ENCODE measurements at places on chromosomes 2 and 18.
A peak's percentile ranks its signal among the peaks of the same experiment; 100 is the strongest.

DNA sequence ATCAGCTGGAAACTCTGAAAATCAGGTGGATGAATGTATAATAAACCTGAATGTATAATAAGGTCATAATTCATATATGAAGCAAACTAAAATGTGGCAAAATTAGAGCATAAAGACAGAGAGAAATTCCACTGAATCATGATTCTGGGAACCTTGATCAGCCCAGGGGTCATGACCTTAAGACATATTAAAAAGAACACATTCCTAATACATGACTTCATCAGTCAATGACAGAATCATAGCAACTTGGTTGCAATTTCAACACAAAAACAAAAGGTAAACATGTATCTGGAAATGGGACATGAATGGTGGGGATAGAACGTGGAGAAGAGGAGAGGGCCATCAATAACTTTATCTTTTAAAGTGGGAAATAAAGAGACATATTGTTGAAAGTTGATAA, 17.6 kb downstream of the AFF3 start:
- no peak for DNase-seq

DNA sequence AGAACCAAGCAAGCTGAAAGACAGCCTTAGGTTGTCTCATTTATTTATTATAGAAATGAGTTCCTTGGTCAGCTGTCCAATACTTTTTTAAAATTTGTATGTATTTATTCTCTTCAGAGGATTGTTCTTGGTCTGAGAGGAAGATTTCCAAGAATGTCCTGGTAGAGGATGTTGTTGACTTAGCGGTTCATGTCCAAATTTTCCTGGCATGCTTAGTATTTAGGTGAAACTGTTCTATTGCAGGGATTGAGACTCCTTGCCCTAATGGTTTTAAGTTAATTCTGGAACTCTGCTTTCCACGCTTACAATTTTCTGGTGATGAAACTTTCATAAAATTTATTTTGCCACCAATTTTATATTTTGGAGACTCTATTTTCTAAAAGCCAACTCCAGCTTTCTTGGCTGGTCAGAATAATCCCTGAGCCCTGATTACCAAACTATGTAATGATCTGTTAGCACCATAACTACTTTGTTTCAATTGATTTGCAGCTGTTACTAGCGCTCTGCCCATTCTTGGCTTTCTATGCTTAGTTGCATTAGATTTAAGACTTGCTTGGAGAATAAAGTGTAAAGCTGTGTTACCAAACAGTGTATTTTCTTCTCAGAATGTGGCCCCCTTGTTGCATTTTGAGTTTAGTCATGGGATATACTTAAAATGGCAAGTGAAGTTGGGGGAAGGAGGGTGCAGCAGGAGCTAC, 1868.8 kb upstream of the CELF4 start:
- no peak for DNase-seq

DNA sequence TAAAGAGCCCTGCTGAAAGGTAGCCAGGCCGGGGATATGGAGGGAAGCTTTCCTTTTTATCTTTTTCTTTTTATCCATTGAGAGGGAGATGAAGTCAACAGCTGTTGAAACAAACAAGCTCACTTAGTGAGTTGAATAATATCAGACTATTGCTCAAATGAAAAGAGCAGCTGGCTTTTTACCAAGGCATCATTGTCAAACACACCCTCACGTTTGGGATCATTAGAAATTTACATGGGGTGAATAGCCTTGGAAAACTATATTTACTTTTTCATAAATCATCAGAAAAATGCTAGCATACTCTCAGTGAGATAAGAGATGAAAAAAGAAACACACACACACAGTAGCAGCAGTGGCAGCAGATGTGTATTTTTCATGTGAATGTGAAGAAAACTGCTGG, 71.5 kb upstream of the HNMT start:
- no peak for DNase-seq

DNA sequence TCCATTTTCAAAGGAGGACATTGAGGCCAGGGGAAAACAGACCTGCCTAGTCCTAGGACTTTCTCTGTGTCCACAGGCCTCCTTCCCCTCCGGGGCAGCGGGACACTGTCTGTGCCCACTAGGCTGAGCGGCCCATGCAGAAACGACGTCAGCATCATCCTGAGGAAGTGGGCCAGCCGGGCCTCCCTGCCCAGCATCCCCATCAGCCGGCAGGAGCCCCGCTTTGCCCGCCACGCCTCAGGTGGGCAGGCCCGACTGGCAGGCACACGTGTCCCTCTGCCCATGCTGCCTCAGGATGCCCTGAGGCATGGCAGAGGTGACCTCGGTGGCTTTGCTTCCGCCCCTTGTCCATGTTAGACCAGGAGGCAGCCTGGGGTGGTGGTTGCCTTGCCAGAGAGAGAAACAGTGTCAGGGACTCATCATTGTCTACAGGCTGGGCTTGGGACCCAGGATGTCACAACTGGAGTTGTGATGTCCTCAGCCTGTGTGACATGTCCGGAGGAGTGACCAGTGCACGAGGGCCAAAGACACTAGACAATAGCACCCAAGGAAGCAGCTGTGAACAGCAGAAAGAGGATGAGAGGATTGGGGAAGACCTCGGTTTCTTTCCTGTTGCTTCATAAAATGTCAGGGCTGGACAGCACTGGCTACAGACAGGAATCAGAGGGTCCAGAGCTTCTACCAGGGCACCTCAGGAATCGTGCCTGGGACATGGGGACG, 36.8 kb downstream of the TOGARAM2 start:
- no peak for DNase-seq

- no peak for DNase-seq
Observed at GRCh38 chr2:150630587-150631235, 143.2 kb upstream of the RND3 start.

DNA sequence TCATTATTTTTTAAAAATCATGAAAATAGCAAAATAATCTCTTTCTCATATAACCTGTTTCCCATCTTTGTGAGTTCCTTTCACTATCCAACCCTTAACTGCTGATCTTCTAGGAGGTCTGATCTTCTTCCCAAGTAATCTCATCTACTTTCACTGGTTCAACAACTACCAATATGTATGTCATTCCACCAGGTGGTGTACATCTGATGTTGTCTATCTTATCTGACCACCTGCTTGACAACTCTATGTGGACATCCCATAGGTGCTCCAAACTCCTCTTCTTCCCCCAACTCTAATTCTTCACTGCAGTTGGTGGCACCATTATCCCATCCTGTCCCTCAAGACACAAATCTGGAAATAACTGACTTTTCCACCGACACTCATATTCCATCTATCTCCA, 62.5 kb downstream of the FAM228A start:
- no peak for DNase-seq

- DNase-seq, result no peak
Observed at GRCh38 chr18:4040391-4041092, 414.6 kb downstream of the DLGAP1 start.

- no peak for DNase-seq
Observed at GRCh38 chr2:3476321-3476984, 42.9 kb downstream of the ADI1 start.

DNA sequence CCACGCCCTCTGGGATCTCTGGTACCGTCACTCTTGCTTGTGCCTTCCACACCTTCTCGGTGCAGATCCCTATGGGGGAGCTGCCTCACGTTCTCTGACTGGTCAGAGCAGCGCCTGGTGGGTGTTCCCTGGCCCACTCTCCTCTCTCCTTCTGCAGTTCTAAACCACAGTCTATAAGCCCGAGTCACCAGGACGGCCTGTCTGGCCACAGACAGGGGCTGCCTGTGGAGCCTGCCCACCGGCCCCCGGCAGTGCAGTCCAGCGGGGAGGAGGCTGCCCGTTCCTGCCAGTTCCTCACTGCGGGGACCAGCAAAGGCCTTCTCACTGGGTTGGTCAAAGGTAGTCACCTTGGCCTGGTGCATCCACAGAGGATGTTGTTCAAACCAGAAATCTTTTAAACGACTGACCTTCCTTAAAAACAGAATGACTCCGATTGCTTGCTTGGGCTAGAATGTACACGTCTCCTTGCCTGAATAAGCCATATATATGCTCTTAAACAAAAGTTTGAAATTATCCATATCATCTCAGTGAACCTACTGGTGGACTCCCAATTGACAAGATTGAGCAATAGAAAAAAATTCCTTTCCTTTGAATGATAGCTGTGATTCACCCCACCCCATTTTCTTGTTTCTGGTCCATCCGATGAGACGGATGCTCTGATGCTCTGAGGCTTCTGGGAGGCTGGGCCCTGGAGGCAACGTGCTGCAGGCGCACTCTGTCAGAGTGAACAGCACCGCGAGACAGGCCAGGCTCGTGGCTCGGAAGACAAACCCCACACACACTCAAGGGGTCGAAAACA, 61.2 kb downstream of the RALBP1 start:
- no peak for DNase-seq

GRCh38 chr18:50340078-50340477, 34.8 kb upstream of the SKA1 start:
- DNase-seq, result no peak

- DNase-seq, result peak; percentile 74
Observed at GRCh38 chr2:9693196-9693491, 62.3 kb upstream of the YWHAQ start.

- DNase-seq, result no peak
Observed at GRCh38 chr2:215607766-215608165, 171.9 kb upstream of the FN1 start.

GRCh38 chr2:43622931-43623451, 14.1 kb upstream of the PLEKHH2 start:
- DNase-seq, result no peak

DNA sequence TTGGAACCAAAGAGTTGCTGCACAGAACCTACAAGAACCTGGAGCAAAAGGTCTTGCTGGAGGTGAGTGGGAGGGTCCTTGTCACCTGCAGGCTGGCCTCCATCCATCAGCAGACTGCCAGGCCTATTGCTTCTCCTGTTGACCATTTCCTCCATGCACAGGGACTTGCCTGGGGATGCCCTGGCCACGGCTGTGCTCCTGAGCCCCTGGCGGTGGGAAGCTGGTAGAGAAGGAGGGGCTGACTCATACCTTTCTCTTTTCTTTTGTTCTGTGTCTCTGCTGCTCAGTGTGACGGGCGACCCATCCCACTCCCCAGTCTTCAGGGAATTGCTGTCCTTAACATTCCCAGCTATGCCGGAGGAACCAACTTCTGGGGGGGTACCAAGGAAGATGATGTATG, 102.6 kb downstream of the DGKD start:
- no peak for DNase-seq

DNA sequence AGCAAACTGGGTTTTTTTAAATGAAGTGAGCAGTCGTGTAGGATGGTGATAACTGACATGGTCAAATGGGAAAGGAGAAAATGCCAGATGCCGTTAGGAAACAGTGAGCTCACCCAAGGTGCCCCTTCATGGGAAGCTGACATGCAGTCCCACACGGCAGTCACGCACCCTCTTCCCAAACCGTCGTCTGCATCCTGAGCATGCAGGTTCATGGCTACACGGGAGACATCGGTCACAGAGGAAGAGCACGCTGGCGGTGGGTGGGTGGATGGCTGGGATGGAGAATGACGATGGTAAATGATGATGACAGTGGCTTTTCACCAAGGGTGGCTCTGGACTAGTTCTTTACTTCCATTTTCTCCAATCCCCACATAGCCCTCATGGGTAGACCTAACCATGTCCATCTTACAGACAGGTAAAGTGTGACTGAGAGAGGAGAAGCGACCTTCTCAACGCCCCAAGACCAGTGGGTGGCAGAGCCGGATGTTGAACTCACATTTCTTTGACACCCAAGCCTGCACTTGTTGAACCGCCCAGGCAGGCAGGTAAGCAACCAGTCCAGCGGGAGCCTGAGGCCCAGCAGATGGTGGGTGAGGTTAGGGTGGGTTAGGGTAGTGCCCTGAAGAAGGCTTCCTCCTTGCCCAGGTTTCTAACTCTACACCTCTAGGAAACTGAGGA, 44.5 kb downstream of the TNS1 start:
- DNase-seq, result no peak

GRCh38 chr2:96602330-96602823, 35.7 kb downstream of the KANSL3 start:
- DNase-seq, result no peak

DNA sequence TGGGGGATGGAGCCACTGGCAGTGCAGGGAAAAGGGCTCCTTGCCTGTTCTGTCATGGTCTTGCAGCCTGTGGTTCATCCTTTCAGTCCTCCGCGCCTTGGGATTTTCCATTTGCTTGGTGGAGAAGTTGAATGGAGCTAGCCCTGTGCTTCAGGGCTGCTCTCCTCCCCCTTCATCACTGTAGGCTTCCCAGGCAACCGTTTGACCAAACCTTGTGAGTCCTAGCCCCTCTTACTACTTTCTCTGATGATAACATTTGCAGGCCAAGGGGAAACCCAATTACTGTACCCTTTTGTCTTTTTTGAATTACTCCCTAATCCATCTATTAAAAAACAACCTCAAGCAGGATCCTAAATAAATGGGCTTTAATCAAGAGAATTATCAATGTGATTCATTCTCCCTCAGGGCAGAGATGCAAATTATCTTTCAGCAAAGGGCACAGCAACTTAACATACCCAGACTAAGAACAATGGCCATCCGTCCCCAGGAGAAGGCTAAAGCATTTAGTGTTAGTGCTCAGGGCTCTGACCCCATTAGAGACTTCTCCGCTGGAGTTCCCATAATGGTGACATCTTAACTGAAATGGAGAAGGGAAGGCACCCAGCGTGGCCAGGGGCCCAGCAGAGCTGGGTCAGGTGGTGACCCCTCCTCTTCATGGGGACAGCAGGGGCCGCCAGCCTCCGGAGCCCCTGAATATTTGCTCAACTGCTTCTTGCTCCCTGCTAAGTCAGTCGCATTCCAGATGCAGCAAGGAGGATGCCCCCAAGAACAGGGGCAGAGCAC, 40.7 kb downstream of the RHOB start:
- DNase-seq, result no peak

DNA sequence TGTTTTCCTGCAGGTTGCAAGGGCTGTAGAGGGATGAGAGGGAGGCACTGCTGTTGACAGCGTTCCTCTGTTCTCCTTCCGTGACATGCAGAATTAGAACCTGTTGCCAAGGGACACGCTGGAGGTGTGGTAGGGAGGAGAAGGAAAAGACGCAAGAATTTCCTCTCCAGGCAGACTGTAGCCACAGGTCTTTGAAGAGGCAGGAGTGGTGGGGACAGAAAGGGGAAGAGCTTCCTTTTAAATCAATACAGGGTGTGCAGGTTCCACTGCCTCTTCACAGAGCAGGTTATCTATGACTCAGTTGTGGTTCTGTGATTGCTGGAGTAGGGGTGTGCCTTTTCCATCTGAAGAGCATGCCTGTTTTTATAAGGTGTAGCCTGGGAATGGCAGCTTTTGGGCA, 133.0 kb downstream of the WDSUB1 start:
- DNase-seq, result no peak

DNA sequence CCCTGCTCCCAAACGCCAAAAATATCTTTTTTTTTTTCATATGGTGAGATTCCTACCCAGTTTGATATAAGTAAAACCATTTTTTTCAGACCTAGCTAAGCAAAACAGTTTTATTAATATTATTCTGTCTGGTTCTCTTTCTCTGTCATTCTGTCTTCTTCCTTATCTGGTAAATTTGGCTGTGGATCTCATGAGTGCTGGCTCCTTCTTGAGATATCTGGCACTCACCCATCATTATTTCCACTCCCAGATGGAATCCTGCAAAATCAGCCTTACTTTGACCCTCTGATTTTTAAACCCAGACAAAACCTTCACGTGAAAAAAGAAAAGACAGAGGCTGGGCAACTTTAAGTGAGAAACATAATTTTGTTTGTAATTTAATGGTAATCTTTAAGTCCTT, 373.6 kb downstream of the NYAP2 start:
- DNase-seq, result no peak

GRCh38 chr18:13558790-13559189, 167.6 kb downstream of the FAM210A start:
- no peak for DNase-seq

Measured in activated CD4-positive, alpha-beta T cell treated with anti-CD3 and anti-CD28 coated beads, Interleukin-2, Interleukin-6, amounts not matched to agents 100 ng/mL and 50 ng/mL, durations not matched to agents 16 hours and 8 hours (primary cell).